Anterior cingulate cortex (tissue), 58 donors: ENCODE measurements at places on chromosomes 5 and 9.

GRCh38 chr5:142685418-142686209 lies at the start of gene FGF1:
Gene FGF1, minus strand, starts transcription at chr5:142686090. Its CDS starts 71,963 bp downstream, at chr5:142614127.
- peak; percentile 81 for DNase-seq

DNA sequence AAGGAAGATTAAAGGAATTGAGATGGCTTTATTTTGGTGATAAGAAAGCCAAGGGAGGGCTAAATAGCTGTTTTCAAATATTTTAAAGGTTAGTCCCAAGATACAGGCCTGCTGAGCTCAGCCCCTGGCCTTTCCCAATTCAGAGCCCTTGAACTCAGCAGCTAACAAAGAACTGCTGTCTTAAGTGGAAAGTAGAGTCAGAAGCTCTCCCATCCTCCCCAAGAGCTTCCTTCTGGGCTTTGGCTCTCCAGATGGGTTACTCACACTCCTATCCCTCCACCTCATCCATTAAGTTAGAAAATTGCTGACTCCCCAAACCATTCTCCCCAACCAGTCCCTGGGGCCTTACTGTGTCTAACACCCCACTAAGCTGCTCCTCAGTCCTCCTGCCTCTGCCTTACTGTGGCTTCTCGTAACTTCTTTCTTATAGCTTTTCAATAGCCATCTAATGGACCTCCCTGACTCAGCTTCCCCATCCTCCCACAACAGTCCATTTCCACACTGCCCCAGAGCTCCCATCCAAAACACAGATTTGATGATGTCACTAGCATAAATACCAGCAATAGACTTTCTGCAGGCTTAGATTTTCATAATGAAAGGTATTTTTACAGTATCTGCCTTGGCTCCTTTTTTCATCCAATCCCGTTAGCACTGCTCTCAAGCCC lies 239.1 kb downstream of the ENC1 start:
- DNase-seq: no peak

- no peak for DNase-seq
These were observed 64.6 kb upstream of the HAPLN1 start for GRCh38 chr5:83785176-83785668.

- DNase-seq: no peak
These were observed 66.5 kb upstream of the DAP start for GRCh38 chr5:10827571-10827970.

DNA sequence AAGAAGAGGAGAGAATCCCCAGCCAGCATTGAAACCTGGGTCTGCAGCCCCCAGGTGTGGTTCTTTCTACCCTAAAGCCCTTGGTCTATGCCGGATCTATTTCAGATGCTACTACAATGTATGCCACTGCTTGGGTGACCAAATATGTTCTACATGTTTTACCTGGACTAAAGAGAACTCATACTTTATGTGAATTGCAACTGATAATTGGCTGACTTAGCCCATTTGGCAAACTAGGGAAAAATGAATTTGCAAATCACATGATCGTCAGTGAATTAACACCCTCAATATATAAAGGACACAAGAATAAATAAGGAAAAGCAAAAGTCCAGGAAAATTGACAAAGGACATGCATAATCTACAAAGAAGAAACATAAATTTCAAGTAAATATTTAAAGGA lies 308.8 kb upstream of the IRX2 start:
- no peak for DNase-seq

DNA sequence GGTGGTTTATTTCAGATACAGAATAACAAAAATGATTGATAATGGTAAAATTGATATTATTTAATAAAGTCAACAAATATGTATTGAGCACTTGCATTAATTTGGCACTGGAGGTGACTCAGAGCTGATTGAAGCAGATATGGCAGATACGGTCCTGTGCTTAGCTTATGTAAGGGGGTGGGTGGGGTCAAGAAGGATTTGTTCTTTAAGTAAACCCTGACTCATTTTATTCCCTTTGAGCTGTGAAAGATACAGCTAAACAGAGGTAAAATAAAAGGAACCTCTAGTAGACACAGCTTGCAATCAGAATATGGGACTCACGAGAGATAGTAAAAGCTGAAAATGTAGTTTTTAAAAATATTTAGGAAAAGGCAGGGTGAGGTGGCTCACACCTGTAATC lies 201.3 kb upstream of the CLINT1 start:
- DNase-seq: no peak

DNA sequence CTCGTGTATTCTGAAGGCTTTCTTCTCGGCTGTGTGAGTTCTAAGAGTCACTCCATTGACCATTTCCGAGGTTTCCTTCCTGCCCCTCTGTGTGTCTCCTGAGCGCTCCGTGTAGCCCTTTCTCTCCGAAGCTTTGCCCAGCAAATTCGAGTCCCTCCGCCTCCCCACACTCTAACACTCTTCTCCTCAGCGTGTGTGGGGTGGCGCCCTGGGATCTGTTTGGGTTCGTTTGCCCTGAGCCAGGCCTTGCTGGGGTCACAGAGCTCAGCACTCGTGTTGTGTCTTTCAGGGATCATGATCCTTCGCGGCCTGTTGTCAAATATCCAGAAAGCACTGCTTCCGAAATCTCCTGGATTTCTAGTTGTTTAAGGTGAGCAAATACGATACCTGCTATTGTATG lies 5.6 kb upstream of the PAEP start:
- DNase-seq: no peak

- DNase-seq: no peak
These were observed 32.7 kb downstream of the LNPEP start for GRCh38 chr5:96968614-96969013.

DNA sequence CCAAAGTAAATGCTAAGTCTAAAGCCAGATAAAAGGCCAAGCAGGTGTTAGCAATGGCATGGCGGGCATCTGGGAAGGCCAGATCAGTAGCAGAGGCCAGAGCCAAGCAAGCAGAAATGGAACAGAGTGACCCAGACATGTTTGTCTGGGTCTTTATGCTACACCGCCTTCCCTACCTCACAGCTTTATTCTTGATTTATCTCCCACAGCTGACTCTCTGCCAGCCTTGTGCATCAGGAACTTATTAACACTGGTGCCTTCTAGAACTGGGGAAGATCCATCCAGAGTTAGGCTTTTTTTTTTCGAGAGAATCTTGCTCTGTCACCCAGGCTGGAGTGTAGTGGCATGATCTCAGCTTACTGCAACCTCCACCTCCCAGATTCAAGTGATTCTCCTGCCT lies 112.5 kb upstream of the SLC44A1 start:
- DNase-seq: no peak

GRCh38 chr9:21580636-21581378 lies 98.7 kb upstream of the IFNE start:
- DNase-seq: no peak

GRCh38 chr5:178196281-178196812 lies 8.0 kb upstream of the HNRNPAB start:
- no peak for DNase-seq

DNA sequence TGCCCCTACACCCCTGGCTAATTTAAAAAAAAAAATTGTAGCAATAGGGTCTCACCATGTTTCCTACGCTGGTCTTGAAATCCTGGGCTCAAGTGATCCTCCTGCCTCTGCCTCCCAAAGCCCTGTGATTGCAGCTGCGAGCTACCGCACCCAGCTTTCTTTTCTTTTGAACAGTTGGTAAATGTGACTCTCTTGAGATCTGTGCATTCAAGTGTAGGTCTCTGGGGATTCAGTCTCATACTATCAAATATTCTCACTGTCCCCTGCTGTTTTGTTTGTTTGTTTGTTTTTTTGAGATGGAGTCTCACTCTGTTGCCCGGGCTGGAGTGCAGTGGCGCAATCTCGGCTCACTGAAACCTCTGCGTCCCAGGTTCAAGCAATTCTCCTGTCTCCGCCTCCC lies 42.3 kb upstream of the CXXC5 start:
- no peak for DNase-seq

DNA sequence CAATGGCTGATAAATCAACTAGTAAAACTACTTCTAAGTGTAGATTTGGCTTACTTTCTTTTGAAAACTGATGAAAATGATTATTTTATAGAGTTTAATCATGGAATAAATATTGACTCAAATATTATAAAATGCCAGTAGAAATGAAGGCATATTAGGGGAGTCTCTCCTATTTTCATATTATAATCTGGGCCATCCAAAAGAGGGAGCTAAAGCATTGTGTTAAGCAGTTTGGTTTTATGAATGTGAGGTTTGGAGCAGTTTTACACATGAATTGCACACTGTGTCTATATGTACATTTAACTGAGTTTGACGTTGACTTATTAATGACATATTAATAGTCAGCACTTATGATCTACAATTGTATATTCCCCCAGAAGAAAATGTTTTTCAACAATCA lies 17.4 kb downstream of the CDH9 start:
- DNase-seq: no peak
